D721Med (cell line): ENCODE measurements at places on chromosomes 12 and 14.

DNA sequence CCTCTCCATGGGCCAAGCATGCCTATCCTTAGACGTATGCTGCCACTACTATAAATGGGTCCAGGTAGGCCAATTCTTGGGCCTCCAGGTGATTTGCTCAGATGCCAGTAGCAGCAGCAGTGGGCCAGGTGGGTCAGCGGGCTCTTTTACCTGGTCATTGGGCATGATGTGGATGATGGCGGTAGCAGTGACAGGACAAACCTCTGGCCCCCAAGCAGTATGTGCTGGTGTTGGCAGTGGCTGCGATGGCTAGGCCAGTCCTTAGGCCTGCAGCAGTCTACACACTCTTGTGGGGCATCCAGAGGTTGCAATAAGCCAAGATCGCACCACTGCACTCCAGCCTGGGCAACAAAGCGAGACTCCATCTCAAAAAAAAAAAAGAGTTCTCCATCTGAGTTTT is 19.1 kb upstream of the VASH1 start:
- DNase-seq, result no peak

- DNase-seq, result no peak
These were observed 709.3 kb downstream of the RPS29 start for GRCh38 chr14:48876806-48877340.

- no peak for DNase-seq
These were observed 127.5 kb downstream of the TBC1D30 start for GRCh38 chr12:64951944-64952343.

GRCh38 chr12:30457621-30458289 is 237.9 kb downstream of the IPO8 start:
- no peak for DNase-seq

DNA sequence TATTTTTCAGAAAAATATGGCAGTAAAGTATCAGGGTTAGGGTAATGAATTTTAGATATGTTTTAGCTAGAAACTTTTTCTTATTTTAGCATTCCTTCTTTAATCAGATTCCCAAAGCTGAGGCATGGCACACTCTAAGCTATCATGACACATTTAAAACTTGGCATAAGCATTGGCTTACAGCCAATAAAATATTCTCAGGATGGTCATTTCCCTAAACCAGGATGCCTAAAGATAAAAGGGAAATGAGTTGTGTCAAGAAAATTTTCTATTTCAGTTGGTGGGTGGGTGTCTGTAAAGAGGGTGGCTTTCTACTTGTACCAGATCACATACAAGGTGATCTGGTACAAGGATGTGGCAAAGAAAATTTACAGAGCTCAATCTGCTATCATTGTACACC is 47.8 kb downstream of the PEBP1 start:
- no peak for DNase-seq

DNA sequence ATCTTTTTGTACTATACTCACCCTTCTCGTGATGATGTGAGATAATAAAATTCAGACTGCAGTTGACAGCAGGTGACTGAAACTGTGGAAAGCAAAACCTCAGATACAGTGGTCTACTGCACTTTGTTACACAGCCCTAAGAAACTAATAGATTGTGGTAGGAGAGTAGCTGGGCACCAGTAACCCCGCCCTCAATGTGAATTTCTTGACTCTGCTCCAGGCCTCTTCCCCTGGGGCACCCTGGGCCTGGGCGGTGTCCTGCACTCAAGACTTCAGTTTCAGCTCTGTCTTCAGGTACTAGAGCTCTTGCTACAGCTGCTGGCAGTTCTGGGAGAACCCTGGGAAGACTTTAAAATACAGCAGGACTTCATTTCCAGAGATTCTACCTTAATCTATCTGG is 197.6 kb upstream of the AVPR1A start:
- no peak for DNase-seq

GRCh38 chr12:66590275-66590985 is 88.4 kb downstream of the GRIP1 start:
- no peak for DNase-seq

- DNase-seq, result no peak
These were observed 43.8 kb downstream of the SENP1 start for GRCh38 chr12:48061938-48062719.

GRCh38 chr12:3030821-3031429 is 46.3 kb upstream of the TSPAN9 start:
- DNase-seq, result no peak

GRCh38 chr14:26401179-26401968 is 196.5 kb downstream of the NOVA1 start:
- DNase-seq, result no peak

- DNase-seq, result no peak
These were observed 71.2 kb downstream of the SAMD4A start for GRCh38 chr14:54638135-54638446.

DNA sequence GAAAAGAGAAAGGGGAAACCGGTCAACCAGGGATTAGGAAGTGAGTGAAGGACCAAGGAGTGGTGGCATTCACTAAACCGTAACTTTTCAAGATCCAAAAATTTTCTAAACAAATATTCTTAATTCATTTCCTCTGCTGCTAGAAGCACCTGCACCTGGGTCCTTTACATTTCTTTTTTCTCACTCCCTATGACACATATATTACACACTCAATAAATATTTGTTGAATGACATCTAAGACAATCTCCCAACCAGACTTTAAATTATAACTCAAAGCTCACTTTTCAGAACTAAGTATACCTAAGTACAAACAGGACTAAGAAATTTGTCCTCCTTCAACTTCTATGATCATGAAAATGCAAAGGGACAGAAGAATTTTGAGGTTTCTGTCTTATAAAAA is 11.1 kb downstream of the TTC5 start:
- no peak for DNase-seq

DNA sequence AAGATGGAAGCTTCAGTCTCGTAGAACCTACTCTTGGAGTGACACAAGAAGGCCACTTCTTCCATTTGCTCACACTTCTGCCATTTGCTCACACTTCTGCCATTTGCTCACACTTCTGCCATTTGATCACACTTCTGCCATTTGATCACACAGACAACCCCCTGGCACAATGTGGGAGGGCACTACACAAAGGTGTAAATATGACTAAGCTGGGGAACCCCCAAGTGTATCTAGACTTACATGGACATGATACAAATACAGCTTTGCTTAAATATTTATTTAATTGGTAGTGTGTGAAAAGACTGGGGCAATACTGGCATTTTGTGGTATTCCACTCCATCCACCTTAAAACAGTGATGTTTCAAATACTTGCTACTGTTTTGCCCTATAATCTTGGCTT is 296.2 kb upstream of the PPFIA2 start:
- DNase-seq, result no peak

DNA sequence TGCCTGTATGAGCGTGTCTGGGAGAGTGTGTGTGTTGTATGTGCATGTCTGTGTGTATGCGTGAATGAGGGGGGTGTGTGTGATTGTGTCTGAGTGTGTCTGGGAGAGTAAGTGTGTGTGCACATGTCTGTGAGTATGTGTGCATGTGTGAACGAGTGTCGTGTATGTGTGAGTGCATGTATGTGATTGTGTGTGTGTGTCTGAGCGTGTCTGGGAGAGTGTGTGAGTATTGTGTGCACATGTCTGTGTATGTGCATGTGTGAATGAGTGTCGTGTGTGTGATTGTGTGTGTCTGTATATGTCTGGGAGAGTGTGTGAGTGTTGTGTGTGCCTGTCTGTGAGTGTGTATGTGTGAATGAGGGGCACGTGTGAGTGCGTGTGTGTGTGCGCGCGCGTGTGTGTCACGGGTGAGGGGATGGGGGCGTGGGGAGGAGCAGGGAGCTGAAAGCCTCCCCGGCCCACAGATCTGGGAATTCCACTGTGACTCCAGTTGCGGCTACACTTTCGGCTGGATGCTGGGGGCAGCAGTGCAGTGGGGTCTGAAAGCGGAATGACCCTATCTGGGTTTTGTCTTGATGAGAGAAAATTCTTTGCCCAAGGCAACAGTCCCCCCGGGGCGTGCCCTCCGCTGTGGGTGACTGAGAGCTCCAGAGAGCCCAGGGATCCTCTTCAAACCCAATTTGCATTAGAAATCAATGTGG is 138.1 kb upstream of the MED13L start:
- DNase-seq, result no peak

- DNase-seq, result no peak
These were observed 366.5 kb upstream of the OR4E1 start for GRCh38 chr14:22039938-22040780.

DNA sequence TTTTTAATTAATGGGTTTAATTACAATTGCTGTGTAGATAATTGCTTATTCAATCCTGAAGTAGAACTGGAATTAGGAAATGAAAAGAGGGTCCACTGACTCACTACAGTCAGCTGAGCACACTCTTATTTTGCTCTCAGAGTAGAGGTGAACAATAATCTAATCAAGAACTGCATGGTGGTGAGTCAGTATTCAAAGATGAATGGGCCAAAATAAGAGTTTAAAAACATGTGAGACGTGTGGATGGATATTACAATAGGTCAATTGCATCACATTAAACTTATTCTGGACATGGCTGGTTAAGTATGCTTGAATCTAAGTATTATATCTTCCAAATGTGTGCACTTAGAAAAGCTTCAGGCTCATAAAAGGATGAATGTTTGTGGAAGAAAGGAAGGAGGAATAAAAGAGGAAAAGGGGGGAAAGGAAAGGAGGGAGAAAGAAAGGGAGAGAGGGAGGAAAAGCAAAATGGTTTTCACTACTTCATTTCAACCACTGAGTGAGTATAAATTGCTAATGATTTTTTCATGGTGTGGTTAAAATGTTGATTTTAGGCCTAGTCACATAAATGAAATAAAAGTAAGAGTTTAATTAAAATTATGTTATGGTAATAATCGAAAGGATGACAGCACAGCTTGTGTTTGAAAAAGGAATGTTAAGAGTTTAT is 27.0 kb upstream of the EEA1 start:
- no peak for DNase-seq

- no peak for DNase-seq
These were observed 6.3 kb upstream of the CTDSP2 start for GRCh38 chr12:57852620-57853500.

DNA sequence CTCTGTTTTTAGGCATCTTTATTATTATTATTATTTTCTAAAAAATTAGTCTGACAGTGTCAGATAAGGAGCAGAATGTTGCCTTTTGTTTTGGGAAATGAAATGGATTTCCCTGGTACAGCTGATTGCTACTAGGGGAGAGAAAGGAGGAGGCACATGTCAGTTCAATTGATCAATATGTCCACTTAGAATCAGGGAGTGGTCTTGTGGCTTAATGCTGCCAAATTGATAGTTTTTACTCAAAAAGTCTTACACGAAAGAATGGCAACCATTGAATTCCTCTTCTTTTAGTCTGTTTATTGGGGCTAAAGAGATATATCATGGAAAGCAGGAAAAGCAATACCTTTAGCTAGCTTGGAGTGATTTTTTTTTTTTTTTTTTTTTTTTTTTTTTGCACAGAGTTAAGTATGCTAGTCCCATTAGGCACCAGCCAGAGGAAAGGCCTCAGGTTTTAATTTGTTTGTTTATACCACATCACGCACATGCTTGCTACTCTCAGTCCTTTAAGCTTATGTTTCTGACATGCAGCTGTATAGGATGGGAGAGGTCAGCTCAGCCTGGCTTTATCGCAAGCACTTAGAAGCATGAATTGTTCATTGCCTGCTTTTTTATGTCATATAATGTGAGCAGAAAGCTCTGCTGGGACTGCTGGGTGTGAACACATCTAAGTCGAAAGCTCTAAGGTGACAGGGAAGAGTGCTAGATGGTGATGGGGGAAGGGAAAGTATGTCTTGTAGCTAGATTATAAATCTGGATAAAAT is 1.4 kb downstream of the AKAP6 start:
- DNase-seq, result no peak

GRCh38 chr12:12723149-12723680 is 6.0 kb downstream of the CDKN1B start:
- DNase-seq, result no peak

DNA sequence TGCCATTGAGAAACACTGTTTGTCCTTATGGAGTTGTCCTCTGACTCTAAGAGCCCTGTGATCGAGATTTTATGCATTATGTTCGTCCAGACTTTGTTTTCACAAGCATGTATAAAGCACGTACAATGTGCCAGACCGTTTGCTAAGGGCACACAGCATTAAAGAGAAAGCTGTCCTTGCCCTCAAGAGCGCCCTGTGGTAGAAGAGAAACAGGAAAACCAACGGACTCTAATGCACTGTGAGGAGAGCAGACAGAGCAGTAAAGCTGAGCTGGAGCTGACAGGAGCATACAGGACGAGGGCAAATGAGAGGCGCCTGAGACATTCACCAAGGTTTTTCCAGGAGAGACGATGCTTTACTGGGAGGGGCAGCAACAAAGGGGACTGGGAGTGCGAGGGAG is 66.2 kb upstream of the OVCH1 start:
- DNase-seq, result no peak

GRCh38 chr14:69261761-69262331 is 1.9 kb downstream of the GALNT16 start:
- DNase-seq, result no peak

DNA sequence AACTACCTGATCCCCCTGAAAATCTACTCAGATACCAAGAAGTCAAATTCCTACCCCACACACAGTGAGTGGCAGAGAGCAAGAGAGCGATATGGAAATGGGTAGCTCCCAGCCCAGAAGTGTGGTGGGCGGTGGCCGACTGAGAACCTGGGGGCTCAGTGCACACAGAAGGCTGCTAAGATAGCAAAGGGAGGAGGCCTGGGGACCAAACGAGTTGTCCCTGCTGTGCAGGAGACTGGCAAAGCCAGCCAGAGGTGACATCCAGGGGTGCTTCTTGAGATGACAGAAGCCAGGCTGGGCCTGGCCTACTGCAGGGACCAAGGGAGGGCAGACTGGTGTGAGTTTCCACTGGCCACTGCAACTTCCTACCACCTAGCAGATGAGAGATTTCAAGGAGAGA is 52.9 kb downstream of the VWF start:
- DNase-seq, result no peak

DNA sequence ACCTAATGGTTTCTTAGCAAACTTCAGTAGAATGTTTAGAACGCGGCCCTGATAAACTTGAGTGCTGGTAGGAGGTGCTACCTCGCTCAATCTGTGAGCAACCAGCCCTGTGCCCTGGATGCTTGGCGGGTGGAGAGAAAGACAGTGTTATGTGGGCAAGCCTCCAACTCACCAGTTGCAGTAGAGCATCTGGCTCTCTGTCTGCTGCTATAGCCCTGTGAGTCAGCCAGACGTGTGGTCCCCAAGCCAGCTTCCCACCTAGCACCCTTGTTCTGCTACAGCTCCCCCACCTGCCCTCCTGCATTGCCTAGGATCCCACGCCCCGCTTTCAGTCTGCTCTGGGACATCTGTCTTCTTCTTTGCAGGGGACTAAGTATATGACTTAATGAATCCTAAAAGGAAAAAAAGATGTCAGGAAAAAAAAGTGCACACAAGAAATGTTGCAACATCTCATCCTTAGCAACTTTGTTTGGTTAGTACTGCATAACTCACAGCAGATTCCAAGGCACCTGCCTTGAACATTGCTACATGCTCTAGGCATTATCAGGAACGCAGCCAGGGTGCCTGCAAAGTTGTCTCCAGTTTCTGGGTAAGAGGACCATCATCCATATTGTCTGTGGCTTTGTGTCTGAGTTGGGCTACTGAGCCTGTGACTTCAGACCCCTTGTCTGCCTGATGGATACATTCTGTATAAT is 13.6 kb downstream of the SNRNP35 start:
- no peak for DNase-seq

GRCh38 chr12:127280393-127281275 is 986.3 kb upstream of the TMEM132C start:
- DNase-seq, result no peak

- DNase-seq, result no peak
These were observed 4.8 kb downstream of the PPP1R36 start for GRCh38 chr14:64554556-64554955.
